ENCODE measurements at places on chromosomes 3 and 15.

DNA sequence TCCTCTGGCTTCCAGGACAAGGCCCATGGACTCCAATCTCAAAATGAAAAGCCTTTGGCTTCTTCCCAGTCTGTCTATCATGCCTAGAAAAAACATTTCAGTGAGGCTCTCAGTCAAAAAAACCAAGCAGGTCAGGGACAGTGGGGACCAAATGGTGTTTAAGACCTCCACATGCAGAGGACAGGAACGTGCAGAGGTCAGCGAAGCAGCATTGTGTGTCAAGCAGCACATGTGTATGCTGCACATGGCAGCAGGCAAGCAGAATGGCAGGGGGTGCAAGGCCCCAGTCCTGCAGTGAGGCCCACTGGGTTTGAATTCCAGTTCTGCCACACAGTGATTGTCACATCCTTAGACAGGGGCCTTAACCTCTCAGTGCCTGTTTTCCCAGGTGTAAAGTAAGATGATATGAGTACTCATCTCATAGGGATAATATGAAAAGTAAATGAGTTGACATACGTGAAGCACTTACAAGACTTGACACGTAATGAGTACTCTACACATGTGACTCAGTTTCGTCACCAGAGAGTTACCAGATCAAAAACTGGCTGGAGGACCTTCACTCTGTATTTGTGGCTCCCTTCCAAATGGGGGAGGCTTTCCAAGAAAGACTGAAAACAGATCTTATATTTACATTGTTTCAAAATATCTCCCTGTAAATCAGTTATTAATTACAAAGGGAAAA is 11.2 kb downstream of the STIMATE start:
- DNase-seq = no peak

DNA sequence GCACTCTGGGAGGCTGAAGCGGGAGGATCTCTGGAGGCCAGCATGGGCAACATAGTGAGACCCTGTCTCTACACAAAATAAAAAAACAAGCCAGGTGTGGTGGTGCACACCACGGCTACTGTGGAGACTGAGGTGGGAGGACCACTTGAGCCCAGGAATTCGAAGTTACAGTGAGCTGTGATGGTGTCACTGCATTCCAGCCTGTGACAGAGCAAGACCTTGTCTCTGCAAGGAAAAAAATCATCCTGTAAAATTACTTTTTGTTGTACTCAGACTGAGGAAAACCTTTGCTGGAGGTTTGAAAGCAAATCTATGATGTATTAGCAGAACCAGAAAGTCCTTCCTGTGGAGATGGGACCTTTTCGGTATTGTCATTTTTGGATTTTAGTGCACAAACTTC is 63.3 kb downstream of the ATP1B3 start:
- no peak for DNase-seq

DNA sequence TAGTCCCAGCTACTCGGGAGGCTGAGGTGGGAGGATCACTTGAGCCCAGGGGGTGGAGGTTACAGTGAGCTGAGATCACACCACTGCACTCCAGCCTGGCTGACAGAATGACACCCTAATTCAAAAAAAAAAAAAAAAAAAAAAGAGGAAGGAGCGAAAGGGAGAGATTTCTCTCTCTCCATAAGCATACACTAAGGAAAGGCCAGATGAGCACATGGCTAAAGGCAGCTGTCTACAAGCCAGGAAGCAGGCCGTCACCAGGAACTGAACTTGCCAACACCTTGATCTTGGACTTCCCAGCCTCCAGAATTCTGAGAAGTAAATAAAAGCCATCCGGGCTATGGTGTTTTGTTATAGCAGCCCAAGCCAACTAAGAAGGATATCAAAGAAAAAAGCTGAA is 7.5 kb downstream of the SRGAP3 start:
- no peak for DNase-seq

- no peak for DNase-seq
Measured at GRCh38 chr3:56624725-56625124, 58.3 kb downstream of the TASOR start.

- no peak for DNase-seq
Measured at GRCh38 chr15:56963710-56964109, 45.3 kb downstream of the TCF12 start.

DNA sequence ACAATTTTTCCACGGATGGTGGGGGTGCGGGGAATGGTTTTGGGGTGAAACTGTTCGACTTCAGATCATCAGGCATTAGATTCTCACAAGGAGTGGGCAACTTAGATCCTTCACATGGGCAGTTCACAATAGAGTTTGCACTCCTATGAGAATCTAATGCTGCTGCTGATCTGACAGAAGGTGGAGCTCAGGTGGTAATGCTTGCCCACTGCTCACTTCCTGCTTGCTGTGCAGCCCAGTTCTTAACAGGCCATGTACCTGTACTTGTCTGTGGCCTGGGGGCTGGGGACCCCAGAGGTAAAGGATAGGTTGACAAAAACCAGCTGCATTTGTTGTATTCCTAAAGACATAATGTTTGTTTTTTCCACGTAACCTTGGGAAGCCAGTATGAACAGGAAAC is 16.0 kb downstream of the DZIP3 start:
- DNase-seq = no peak

- DNase-seq = no peak
Measured at GRCh38 chr3:126567696-126568438, 9.1 kb upstream of the C3orf22 start.

DNA sequence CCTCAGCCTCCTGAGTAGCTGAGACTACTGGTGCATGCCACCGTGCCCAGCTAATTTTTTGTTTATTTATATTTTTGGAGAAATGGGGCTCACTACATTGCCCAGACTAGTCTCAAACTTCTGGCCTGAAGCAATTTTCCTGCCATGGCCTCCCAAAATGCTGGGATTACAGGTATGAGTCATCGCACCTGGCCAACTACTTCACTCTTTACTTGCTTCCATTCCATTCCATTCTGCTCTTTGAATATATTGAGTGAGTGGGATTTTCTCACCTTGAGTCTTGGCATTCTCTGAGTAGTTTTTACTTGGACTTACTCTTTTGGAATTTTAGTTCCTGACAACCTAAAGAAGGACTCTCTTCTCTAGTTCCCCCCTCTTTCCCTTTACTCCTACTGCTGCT is 93.8 kb upstream of the UNC13C start:
- DNase-seq = no peak

DNA sequence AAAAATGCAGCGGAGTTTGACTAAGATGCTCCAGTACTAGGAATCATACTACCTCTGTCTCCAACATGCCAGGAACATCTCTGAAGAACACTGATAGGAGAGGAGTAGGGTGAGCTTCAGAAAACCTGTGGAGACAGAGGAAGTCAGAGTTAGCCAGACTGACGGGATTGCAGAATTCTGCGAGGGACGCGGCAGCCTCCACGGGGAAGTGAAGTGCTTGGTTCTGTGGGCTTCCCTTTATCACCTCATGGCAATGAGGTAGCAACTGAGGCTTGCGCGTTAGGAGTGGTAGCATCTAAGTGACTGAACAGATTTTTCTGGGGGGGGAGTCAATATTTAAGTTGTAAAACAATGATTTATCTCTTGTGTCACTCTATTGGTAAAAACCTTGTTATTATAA is 226.3 kb downstream of the MCTP2 start:
- no peak for DNase-seq

DNA sequence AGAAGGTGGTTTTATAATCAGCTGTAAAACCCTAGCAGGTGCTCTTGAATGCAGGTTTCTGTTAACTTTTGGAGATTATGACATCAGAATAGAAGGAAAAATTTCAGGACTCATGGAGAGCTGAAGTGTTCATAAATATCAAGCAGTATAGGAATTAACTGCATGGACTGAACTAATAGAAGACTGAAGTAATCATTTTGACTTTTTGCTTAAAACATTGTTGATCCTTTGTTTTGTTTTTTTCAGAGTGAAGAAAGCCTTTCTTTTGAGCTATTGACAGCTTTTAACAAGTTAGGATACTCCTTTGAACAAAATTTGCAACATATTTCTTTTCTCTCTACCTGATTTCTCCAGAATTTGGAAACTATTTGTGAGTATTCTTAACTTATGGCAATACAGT is 70.6 kb upstream of the DAZL start:
- DNase-seq = peak; percentile 23

GRCh38 chr3:127351775-127352350 is 64.0 kb upstream of the PRR20G start:
- DNase-seq = no peak

- no peak for DNase-seq
Measured at GRCh38 chr15:40937762-40938535, 8.8 kb downstream of the DLL4 start.

DNA sequence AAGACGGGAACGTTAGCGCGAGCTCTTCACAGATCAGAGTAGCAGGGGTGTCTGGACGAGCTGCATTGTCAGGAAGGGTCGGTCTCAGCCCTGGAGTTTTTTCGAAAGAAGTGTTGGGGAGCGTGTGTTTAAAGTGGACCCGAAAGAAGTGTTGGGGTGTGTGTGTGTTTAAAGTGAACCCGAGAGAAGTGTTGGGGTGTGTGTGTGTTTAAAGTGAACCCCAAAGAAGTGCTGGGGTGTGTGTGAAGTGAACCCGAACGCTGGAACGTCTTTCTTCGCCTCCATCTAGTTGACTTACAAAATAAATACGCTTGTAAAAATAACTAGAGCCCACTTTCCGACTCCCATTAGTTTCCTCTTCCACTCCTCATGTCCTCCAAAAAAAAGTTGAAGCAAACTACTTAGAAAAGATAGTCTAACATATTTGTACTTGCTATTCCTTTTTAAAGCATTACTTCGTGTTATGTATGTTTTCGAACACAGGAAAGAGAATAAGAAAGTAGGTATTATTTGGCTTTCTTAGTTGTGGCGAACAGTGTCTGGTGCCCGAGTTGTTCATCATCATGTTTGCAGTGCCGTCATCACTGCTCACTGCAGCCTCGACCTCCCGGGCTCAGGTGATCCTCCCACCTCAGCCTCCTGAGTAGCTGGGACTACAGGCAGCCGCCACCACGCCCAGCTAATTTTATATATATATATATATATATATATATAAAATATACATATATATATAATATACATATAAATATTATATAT is 1.0 kb downstream of the LRCH3 start:
- peak; percentile 7 for DNase-seq

- DNase-seq = no peak
Measured at GRCh38 chr3:178665747-178666146, 129.5 kb downstream of the KCNMB2 start.

DNA sequence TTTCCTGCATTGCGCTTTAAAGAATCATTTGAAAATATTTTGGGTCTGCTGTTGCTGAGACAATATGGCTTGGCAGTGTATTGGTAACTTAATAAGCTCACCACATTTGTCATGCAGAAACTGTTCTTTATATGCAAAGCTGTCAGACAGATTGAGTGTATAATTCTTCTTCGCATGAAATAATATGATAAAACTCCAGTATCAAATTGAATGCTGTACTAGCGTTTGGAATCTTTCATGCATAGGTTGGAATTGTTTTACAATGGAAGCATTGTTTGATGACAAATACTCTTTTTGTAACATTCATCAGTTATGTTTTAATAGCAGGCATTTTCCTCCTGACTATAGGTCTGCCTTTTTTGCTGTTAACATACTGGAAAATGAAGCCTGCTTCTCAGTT is 53.8 kb downstream of the RBMS3 start:
- no peak for DNase-seq

DNA sequence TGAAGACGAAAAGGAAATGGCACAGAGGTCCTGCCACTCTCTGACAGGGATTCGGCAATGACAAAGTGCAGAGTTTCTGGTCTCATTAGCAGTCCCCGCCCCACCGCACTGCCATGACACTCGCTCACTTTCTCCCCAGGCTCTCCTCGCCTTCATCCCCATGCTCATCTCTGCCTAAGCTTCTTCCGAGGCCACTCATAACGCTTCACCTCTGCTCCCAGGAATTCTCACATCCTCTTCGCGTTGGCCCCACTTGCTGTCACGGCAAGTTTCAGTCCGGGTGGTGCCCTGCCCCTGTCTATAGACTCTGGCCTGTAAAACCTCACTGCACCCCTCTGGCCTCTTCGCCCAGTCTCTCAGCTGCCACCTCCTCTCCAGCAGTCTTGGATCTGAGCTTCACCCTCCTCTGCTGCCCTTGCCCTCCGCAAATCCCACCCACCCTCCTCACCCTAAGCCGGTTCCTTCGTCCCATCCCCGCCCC is 654 bp downstream of the RUBCN start:
- DNase-seq = no peak

GRCh38 chr3:155871746-155872158 is 1.3 kb downstream of the GMPS start:
- DNase-seq = no peak

DNA sequence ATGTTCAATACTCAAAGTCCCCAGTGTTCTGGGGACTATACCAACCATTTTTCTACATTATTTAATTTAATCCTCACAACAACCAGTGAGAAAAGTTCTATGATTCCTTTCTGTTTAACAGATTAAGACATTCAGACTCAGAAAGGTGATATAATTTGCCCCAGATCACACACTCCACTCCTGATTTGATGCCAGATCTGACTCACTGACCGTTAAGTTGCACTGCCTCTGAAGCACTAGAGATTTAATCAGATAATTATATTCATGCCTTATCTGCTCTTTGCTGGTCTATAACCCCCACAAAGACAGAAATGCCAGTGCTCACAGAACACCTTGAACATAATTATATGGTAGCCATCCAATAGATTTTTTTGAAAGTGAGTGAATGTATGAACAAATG is 501.0 kb downstream of the IGSF11 start:
- no peak for DNase-seq

DNA sequence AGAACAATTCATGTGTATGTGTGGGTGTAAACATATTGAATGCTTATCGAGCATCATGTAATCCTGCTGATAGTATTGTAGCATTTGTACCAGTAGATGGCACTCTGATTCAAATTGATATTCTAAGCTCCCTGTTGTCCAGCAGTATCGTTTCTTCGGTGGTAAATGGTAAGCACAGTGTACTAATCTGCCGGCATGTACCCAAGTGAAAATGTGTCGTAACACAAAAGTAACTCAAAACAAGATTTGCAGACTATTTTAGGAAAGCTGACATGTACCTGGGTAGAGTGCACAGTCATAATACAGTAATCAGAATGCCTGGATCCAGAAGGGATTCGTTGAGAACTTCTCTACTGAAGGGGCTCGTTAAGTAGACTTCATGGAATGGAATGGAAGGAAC is 31.7 kb upstream of the MNS1 start:
- peak; percentile 67 for DNase-seq

DNA sequence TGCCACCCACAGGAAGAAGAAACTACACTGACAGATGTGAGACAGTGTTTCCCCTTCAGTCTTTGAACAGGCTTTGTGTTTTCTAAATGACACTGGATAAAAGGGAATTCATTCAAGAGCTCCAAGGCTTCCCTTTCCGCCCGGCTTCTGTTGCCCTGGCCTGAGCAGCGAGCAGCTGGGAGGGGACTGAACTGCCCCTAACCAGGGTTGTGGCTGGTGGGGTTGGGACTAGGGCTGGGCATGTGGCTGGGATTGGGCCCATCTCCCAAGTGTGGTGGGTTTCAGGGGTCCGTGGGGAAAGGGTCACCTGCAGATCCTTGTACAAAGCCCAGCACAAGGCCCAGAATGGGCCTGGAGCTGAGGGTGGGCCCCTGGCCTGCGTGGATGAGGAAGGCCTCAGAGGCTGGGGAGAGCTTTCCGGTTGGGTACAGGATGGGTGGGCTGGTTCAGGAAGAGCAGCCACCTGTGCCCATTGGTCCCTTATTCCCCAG is 10.4 kb downstream of the VILL start:
- no peak for DNase-seq

- no peak for DNase-seq
Measured at GRCh38 chr3:18439281-18439680, 14.1 kb upstream of the SATB1 start.

All from hematopoietic multipotent progenitor cell (in vitro differentiated cells).